ENCODE measurements at places on chromosomes 5 and 9.

DNA sequence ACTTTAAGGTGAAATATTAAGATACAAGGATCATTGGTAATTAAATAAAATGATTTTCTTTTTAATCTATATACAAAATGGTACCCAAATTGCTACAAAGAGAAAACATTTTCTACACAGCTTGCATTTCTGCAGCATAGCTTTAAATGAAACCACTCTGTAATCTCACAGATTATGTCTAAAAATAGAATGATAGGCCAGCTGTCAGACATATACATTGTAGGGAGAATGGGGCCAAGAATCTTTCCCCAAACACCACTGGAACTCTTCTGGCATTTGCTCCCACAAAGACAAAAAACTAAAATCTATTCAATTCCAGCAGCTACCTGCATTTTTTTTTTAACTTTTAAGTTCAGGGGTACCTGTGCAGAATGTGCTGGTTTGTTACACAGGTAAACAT, 124.1 kb upstream of the NR5A1 start:
- no peak for DNase-seq

GRCh38 chr9:135378751-135379150, 100.8 kb upstream of the PPP1R26 start:
- DNase-seq, result no peak

- DNase-seq, result no peak
Measured at GRCh38 chr9:77764894-77765780, 117.0 kb upstream of the GNA14 start.

- no peak for DNase-seq
Measured at GRCh38 chr5:67331296-67331925, 134.8 kb upstream of the CD180 start.

- no peak for DNase-seq
Measured at GRCh38 chr9:123696476-123696875, 233.4 kb downstream of the DENND1A start.

GRCh38 chr9:70987986-70988385, 133.4 kb downstream of the TRPM3 start:
- DNase-seq, result no peak

Data from stimulated activated CD8-positive, alpha-beta memory T cell treated with anti-CD3 and anti-CD28 coated beads, Interleukin-4, amount 100 ng/mL, for 4 hours (primary cell).